HL-60 (cell line): ENCODE measurements at places on chromosomes 4 and X.

GRCh38 chr4:149322203-149322602 is 493.4 kb downstream of the IQCM start:
- no peak for DNase-seq

GRCh38 chrX:75421688-75422230 is 101.1 kb downstream of the ZDHHC15 start:
- DNase-seq: no peak

DNA sequence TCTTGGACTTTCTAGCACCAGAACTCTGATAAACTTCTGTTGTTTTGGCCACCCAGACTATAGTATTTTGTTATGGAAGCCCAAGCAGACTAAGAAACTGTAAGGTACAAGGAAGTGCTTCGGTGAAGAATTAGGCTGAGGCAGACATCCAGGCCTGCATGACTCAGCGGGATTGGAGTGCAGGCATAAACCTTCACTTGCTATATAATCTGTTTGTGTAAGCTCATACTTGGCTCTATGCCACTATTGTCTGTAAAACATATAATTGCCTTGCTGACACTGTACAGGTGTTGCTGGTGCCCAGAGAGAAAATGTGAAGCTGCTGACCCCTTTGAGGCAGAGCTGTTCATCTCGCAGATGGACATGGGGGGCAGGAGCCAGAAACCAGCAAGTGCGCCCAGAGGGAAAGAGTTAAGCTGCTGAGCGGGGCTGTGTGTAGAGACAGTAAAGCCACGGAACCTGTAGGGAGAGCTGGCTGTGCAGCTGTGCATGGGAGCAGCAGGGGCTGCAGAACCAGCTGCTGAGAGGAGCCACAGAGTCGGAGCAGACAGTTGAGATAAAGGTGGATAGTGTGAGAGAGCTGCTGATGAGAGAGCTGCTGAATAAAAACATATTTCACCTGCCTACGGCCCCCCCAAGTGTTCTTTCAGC is 96.2 kb downstream of the RBM46 start:
- peak; percentile 52 for DNase-seq

DNA sequence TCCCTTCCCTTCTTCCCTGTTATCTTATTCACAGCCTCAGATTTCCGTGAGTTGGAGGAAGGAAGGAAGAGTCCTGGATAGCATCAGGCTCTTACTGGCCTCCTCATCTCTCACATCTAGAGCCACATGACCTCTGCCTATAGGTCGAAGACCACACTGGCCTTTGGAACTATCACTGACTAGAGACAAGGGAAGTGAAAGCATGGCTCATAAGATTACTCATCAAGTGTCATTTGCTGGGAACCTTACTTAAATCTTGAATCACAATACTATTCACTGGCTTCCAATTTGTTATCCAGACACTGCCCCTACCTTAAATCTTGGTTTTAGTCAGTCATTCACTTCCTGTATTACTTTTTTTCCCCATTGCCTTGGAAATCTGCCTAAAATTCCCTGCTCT is 61.6 kb upstream of the MTMR8 start:
- no peak for DNase-seq

- DNase-seq: no peak
Measured at GRCh38 chr4:80613470-80613869, 277.9 kb downstream of the CFAP299 start.

DNA sequence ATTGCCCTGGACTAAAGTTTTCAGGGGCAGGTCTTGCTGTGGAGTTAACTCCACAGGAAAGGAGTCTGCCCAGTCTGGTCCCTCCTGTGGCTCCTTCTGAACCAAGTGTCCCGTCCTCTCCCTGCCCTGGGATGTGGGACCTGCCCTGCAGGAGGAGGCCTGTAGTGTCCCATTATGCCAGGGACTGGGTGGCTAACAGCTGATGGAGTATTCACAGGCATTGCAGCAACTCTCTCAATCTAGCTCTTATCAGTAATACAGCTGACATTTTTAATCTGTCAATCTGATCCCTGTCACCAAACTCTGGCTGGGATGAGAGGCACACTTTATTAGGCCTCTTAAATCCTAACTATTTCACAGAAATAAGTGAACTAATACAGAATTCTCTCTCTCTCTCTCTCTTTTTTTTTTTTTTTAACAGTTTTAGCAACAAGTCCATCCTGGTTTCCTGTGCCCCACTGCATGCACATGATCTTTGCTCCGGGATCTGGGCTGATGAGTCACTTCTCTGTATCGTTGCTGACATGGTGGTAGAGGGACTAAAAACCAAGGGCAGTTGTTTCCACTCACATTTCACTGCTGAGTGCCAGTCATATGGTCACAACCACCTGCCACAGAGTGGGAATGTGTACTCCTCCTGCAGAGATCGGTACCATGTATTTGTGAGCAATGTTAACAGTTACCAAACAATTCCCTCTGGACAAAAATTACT is 39.1 kb downstream of the HAND2 start:
- DNase-seq: peak; percentile 64

- DNase-seq: no peak
Measured at GRCh38 chr4:168836490-168836889, 173.6 kb downstream of the CBR4 start.

- no peak for DNase-seq
Measured at GRCh38 chr4:138897811-138898226, 117.8 kb upstream of the NOCT start.

DNA sequence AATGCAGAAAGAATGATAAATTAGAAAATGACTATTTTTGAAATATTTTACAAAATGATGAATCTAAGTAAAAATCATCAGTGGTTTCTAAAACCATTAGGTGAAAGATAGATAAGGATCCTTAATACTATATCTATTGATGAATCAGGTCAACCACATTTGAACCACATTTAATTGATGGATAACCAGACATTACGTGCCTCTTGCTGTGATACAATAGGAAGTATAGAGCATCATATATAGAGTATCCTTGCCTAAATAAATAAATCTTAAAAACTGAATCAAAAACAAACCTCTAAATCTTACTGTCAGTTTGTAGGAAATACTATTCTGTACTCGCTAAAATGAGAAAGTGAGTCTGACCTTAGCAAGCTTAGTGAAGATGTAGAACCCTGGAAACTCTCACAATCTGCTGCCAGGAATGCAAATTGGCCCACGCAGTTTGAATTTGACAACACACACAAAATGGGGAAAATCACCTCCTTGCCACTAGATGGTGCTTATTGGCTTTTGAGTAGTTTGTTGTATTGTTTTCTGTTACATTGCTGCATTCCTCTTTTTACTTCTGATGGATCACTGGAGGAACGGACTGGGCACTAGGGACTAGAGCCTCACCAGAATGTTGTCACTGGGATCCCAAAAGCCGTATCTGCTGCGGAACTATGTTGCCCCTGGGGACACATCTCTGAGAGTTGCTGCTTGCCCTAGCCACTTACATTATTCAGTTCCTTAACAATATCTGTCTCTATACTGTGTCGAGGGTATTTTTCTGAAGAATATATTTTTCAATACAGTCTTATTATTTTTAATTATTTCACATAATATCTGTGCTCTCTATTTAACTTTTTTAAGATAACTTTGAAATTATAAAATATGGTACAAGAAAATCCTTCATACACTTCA is 25.4 kb upstream of the SLAIN2 start:
- DNase-seq: peak; percentile 5

DNA sequence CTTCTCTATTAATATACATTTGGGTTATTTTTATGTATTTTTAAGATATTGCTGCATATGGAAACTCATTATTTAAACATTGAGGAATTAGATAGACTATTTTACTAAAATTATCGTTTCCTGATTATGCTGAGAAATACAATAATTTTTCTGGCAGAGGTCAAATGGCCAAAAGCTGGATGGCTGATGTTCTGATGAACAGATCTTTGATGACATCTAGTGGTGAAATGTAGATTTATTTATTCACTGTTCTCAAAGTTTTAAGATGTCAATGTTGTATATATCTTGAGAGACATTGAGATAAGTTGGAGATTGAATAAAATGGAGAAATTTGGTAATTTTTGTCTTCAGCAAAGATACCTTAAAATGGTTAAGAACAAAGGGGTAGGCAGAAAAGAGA is 96.2 kb downstream of the UGT8 start:
- DNase-seq: no peak

DNA sequence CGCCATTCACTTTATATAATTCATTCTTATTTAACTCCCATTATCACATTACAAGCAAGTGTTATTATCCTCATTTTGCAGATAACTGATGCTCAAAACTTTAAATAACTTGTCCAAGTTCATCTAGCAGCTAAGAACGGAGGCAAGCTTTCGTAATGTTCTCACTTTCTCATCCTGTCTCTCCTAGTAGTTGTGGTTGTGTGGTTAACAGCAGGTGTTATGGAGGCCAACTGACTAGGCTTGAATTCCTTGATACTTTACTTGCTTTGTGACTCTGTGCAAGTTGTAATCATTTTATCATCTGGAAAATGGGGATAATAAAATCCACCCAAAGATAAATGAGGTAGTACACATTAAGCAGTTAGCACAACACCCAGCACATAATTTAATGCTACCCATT is 109.9 kb upstream of the PTPN13 start:
- DNase-seq: no peak

- DNase-seq: no peak
Measured at GRCh38 chrX:133649651-133650050, 234.4 kb upstream of the GPC4 start.

DNA sequence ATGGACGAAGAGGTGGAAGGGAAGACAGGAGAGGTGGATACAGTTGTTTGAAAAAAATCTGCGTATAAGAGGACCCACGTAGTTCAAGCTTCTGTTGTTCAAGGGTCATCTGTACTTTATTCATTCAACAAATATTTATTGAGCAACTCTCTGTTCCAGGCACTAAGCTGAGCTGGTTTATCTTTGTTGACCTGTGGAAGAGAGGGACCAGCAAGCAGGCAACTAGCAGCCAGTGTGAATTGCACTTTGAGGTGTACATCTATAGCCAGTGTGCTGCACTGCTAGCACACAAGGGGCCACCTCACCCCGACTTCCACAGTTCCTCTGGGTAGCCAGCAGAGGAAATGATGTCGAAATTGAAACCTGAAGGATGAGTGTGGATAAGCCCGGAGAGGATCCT is 191.4 kb downstream of the SOWAHB start:
- no peak for DNase-seq

GRCh38 chrX:103818842-103819619 is 13.0 kb downstream of the RAB9B start:
- no peak for DNase-seq

GRCh38 chrX:2965965-2966364 is 36.8 kb upstream of the ARSD start:
- DNase-seq: no peak

GRCh38 chr4:172073590-172073989 is 260.4 kb downstream of the GALNTL6 start:
- DNase-seq: no peak

- DNase-seq: no peak
Measured at GRCh38 chr4:143019351-143019750, 165.4 kb upstream of the USP38 start.

DNA sequence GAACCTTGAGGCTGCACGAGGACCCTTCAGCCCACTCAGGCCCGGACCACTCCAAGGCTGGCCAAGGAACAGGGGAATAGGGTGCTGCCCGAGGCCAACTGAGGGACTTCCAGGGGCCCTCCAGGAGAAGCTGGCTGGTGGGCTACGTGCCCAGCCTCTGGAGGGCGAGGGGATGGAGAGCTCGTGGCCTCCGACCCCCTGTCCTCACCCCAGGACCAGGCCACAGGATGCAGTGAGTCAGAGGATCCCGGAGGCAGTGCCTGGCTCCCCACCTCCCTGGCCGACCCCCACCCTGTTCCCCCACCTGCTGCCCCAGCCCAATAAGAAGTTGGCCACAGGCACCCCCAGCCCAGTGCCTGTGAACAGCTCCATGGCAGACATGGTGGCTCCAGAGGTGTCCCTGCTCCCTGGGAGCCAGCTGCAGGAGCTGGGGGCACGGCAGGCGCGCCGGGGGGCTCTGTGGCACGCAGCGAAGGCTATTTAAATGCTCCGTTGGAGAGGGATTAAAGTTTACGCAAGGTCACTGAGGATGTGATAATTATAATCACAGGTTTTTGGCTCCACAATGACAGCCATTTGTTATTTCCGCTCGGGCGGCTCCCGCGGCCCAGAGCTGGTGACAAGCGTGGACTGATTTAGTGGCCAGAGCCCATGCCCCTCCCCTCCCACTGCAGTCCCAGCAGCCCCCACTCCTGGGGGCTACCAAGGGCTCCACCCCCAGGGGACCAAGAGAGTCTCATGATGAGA is 95.7 kb upstream of the NKX1-1 start:
- DNase-seq: no peak

DNA sequence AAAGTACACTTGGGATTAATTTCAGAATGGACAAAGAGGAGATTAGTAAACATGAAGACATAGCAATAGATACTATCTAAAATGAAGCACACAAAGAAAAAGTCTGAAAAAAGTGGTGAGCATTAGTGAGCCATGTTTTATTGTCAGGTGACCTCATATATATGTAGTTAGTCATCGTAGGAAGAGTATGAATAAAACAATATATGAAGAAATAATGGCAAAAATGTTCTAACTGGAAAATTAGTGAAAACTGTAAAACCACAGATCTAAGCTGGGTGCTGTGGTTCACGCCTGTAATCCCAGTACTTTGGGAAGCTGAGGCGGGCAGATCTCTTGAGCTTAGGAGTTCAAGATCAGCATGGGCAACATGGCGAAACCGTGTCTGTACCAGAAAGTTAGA is 67.9 kb downstream of the RBPJ start:
- DNase-seq: no peak

- no peak for DNase-seq
Measured at GRCh38 chrX:70293621-70294020, 3.7 kb downstream of the KIF4A start.

- DNase-seq: no peak
Measured at GRCh38 chrX:154004315-154004714, 15.4 kb downstream of the IRAK1 start.

GRCh38 chrX:154488336-154489075 is 1.9 kb downstream of the SLC10A3 start:
- DNase-seq: no peak

- no peak for DNase-seq
Measured at GRCh38 chr4:115852767-115853091, 739.3 kb upstream of the NDST4 start.

- DNase-seq: no peak
Measured at GRCh38 chrX:44765556-44765955, 78.3 kb upstream of the DUSP21 start.

DNA sequence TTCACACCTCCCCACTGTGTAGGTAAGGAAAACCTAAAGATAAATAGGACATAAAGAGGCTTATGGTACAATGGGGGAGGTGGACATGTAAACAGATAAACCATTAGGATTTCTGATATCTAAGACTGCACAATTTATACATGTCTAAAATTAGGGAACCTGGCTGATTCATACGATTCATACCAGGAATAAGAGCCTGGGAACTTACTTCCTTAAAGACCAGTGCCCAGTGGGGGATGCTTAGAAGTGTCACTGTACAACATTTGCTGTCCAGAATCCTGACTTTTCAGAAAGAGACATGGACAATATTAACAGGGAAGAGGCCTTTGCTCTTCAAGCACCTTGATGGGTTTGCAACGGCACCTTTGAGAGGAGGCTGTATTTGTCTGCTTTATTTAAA is 116.8 kb upstream of the KIT start:
- no peak for DNase-seq

GRCh38 chr4:31445526-31445925 is 725.4 kb downstream of the PCDH7 start:
- DNase-seq: no peak

GRCh38 chr4:187204389-187204918 is 480.8 kb upstream of the FAT1 start:
- no peak for DNase-seq

- no peak for DNase-seq
Measured at GRCh38 chr4:14701389-14701788, 300.9 kb upstream of the CPEB2 start.

GRCh38 chr4:116665716-116666115 is 419.7 kb downstream of the TRAM1L1 start:
- no peak for DNase-seq

GRCh38 chr4:110510955-110511544 is 35.1 kb downstream of the ENPEP start:
- no peak for DNase-seq
